NCI-H345 (cell line): ENCODE measurements at places on chromosomes 1 and 21.

- no peak for DNase-seq
Measured at GRCh38 chr1:229372251-229372650, 29.4 kb upstream of the CCSAP start.

- no peak for DNase-seq
Measured at GRCh38 chr1:54415991-54416390, 9.8 kb upstream of the SSBP3 start.

- no peak for DNase-seq
Measured at GRCh38 chr1:28538286-28538685, 14.6 kb upstream of the TRNAU1AP start.

DNA sequence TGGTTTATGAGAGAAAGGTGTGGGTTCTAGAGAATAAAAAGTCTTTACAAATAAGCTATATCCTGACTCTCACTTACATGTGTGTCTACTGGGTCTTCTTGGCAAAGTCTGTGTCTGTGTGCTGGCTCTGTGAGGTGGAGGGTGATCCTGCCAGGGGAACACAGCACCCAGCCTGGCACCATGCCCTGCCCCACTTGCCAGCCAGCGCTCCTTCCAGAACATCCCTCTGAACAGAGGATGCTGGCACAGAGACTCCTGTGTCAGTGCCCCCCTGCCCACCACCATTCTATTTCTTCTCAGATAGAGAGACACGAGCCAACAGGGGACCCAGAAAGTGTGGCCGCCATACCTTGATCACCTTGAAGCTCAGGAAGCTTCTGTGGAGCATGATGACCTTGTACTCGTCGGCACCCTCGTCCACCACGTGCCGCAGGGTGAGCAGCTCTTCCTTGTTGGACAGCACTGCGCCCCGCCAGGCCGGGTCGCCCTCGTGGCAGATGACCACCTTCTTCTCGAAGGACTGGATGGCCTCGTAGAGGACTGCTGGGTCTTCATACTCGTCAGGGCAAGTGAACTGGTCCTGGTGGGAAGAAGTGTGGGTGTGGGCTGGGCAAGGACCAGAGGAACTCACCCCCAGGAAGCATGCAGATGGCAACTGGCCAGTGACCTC is 49.7 kb downstream of the NTPCR start:
- DNase-seq = no peak

DNA sequence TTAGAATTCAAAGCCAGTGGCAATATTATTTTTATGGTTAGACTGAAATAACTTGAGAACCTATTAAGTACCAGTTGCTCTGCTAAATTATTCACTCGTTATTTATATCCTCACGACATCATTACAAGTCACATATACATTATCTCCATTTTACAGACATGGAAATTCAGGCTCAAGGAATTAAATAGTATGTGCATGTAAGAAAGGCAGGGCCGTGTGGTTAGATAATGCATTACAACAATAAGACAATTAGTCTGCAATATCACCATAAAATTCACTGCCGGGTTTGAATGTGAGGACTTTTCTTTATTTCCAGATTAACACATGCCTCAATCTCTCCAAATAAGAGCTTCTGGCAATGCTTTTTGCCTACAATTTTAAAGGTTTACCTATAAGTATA is 523.4 kb downstream of the PTBP2 start:
- no peak for DNase-seq

GRCh38 chr1:17119773-17120480 is 676 bp upstream of the PADI2 start:
- DNase-seq = no peak

- no peak for DNase-seq
Measured at GRCh38 chr1:232179896-232180778, 449.8 kb downstream of the SIPA1L2 start.
